ENCODE measurements at places on chromosomes 7 and 10.

GRCh38 chr10:29202386-29202940 is 86.4 kb upstream of the LYZL1 start:
- no peak for DNase-seq

GRCh38 chr7:30327813-30328212 is 43.4 kb downstream of the ZNRF2 start:
- DNase-seq, result no peak

DNA sequence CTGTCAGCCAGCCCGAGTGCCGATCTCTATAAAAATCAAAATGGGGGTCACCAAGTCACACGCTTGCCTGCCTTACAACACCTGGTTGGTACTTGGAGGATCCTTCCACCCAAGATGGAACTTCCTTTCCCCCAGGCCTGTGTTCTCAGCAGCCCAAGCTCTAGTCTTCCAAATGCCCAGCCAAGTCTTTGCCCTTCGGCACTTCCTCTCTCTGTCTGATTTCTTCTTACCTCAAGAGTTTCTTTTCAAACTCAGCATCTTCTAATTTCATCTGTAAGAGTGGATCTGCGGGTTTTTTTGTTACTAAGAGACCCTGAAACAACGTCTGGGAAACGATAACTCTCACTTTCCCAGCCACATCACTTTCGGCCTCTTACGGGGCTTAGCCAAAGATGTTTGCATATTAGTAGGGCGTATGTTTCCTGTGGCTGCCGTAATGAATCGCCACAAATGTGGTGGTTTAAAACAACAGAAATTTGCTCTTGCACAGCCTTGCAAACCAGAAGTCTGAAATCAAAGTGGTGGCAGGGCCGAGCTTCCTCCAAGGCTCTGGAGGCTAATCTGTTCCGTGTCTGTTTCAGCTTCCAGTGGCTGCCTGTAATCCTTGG is 219.9 kb downstream of the TCF7L2 start:
- no peak for DNase-seq

GRCh38 chr7:43701500-43701854 is 27.8 kb downstream of the COA1 start:
- no peak for DNase-seq

GRCh38 chr7:149085866-149086265 is 4.7 kb downstream of the ZNF786 start:
- DNase-seq, result no peak

DNA sequence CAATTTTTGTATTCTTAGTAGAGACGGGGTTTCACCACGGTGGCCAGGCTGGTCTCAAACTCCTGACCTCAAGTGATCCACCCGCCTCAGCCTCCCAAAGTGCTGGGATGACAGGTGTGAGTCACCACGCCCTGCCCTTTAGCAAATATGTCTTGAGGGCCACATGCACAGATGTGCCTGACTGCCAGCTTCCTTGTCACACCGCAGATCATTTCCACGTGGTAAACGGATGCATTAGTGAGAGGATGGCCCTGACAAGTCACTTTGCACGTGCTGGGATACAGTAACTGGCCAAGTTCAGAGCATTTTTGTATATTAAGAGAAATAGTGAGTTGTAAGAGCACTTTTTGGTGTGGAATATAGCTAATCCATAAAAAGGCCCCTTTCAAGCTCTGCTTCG is 44.3 kb upstream of the FAM180A start:
- DNase-seq, result no peak

GRCh38 chr7:121876656-121877500 is 3.9 kb downstream of the PTPRZ1 start:
- no peak for DNase-seq

- DNase-seq, result no peak
Measured at GRCh38 chr7:90999989-91000979, 263.9 kb upstream of the FZD1 start.

- no peak for DNase-seq
Measured at GRCh38 chr7:17713584-17713983, 226.7 kb downstream of the SNX13 start.

- DNase-seq, result no peak
Measured at GRCh38 chr10:69377933-69378332, 38.8 kb downstream of the TACR2 start.

GRCh38 chr10:119222537-119222936 is 15.2 kb downstream of the GRK5 start:
- DNase-seq, result no peak

DNA sequence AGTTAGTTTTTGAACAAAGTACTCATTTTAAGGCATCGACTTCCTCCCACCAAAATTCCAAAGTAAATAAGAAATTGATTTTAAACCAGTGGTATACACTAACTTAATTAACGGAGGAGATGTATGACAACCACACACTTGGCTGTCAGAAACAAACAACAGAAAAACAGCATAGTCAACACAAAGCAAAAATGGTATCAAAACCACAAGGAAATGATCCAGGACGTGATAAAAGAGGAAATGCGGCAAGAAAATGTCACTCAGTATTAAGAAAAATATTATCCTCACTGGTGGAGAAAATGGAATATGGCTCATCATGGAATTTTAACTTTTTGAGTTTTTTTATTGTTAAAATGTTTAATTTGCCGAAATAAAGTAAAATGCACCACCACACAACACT is 17.5 kb downstream of the KIAA1549 start:
- no peak for DNase-seq

DNA sequence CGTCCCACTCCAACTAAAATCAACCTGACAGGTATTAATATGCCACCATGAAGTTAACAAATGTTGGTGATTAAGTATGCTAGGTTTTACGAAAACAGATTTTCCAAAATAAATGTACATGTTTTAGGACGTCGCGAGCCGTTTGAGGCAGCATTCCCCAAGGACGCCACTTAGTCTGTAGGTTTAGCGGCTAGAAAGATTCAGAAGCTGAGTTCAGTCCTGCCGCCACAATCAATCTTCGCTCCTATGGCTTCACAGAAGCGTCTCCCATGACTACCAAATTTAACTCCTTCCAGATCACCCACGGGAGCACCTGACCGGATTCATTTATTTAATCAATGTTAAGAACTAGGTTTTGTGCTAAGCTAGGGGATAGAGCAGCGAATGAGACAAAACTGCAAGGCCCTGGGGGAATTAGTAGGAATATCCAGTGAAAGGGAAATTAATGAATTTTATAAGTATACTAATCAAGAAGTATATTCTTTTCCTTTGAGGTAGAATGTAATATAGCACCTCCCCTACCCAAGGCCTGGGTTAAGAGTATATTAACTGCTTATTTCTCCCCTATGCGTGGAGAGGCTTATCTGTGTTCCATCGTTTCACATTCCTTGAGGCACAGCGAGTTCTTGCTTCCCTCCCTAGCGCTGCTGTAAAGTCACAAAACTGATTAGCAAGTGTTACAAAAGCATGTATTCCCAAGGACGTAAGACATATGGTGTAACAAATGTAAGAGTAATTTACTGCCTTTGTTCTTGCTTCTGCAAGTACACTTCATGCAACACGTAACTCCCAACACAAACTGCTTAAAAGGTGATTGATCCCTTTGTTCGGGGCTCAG is 994 bp upstream of the CYP51A1 start:
- DNase-seq, result no peak

DNA sequence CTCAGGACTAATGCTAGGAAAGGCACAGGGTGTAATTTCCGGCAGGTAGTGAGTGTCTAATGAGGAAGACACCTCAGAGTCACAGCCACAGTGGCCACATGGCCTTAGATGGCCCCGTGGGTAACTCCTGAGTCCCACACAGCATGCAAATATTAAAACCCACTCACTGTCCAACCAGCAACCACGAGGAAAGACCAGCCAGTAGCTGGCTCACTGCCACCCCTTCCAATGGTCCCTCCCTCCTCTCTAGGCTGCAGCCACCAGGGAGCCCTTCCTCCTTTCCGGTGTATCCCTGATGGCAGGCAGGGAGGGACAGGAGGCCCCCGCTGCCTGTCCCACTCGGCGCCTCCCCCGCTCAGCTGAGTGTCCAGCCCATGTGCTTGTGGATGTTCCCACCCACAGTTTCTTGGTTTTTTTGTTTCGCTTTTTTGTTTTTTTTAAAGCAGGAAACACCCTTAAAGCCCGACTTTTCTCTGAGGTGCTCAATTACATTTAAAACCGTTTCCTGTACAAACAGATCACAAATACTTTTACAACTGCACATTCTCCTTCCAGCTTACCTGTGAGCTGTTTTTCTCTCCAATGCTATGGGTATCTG is 9.2 kb downstream of the BNIP3 start:
- no peak for DNase-seq

- no peak for DNase-seq
Measured at GRCh38 chr10:32605787-32606186, 159.8 kb downstream of the CCDC7 start.

GRCh38 chr7:46205478-46205877 is 284.4 kb upstream of the IGFBP3 start:
- DNase-seq, result no peak

- DNase-seq, result no peak
Measured at GRCh38 chr7:42237811-42238541, 967 bp upstream of the GLI3 start.

DNA sequence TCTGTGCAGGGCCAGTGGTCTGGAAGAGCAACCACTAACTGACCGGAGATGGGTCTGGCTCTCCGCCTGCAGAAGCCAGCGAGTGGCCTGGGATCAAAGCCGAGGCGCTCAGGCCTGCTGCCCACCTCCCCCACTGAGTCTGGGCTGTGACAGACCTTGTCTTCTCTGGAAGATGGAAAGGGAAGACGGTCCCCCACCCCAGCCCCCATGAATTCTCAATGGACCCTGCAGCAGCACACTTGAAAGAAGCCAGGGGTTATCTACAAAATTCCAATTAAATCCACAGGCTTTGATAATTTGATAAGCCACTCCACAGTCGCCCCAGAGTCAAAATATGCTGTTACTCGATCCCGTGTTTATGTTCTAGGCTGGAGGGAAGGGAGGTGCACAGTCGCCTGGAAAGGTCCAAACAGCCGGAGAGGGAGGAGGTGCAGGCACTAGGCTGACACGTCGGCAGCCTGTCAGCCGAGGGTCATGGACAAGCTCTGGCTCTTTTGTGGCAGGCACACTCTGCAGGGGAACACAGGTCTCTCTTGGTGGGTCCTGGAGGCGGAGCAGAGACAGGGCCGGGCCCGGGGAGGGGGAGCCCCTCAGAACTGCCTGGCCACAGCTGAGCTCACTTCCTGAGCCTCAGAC is 134.9 kb downstream of the SH3PXD2A start:
- no peak for DNase-seq

GRCh38 chr7:106216517-106216922 is 68.3 kb downstream of the NAMPT start:
- DNase-seq, result no peak

GRCh38 chr7:63008366-63008765 is 990.3 kb upstream of the ZNF722 start:
- DNase-seq, result no peak

GRCh38 chr10:122232769-122233168 is 38.3 kb upstream of the BTBD16 start:
- no peak for DNase-seq

- no peak for DNase-seq
Measured at GRCh38 chr10:11339660-11340059, 271.8 kb downstream of the USP6NL start.

DNA sequence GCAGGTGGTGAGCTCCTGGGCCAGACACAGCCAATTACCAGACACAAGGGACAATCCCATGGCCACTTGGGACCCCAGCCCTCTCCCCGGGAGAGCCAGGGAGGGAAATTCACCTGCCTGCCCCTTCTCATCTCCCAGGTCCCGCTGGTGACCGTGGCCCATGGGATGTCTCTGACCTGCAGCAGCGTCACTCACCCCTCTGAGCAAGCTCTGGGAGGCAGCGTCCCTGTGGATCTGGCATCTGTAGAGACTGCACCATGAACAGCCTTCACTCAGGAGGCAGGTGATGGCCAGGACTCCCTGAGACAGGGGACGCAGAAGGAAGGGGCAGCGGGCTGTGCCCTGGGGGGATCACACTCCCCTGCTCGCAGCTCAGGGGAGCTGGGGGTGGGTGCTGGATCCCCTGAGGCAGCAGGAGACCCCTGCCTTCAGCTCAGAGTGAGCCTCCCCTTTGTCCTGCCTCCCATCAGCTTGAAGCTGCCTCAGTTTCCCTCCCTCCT is 90.8 kb downstream of the FOXL3 start:
- DNase-seq, result no peak

GRCh38 chr10:1491901-1492300 is 245.4 kb downstream of the ADARB2 start:
- DNase-seq, result no peak

DNA sequence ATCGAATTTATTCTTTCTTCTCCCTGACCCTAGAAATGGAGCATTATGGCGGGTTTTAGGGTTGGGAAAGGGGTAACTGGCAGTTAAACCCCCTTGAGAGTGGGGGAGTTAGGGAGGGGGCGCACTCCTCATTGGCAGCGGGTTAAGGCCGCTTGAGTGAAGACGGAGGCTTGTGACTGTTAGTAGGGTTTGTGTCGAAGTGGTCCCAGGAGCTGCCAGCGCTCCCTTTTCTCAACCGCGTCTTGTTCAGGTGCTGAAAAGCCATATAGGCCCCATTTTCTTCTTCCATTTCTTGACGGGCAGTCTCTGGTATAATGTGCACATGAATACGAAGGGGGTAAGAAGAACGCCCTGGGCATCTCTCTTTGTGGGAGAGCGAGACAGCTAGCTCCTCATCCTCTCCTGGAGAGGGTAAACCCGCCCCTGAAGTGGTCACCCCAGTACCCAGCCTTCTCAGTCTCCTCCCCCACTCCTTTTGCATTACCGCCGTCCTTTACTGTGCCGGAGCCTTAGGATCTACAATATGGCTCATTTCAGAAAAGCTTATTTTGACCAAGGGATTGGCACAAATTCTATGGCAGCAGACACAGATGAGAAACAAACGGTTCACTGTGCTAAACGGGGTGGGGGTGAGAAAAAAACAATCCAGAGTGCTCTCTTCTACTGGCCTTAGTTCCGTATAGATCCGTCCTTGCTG is 836 bp downstream of the KMT2E start:
- peak; percentile 48 for DNase-seq

GRCh38 chr7:41559426-41559825 is 143.5 kb downstream of the INHBA start:
- no peak for DNase-seq

GRCh38 chr7:16627236-16627635 is 18.3 kb downstream of the ANKMY2 start:
- no peak for DNase-seq

GRCh38 chr10:58817201-58817846 is 304.7 kb downstream of the BICC1 start:
- DNase-seq, result no peak
